ENCODE measurements at places on chromosomes 16 and 17.
A peak's percentile ranks its signal among the peaks of the same experiment; 100 is the strongest.

DNA sequence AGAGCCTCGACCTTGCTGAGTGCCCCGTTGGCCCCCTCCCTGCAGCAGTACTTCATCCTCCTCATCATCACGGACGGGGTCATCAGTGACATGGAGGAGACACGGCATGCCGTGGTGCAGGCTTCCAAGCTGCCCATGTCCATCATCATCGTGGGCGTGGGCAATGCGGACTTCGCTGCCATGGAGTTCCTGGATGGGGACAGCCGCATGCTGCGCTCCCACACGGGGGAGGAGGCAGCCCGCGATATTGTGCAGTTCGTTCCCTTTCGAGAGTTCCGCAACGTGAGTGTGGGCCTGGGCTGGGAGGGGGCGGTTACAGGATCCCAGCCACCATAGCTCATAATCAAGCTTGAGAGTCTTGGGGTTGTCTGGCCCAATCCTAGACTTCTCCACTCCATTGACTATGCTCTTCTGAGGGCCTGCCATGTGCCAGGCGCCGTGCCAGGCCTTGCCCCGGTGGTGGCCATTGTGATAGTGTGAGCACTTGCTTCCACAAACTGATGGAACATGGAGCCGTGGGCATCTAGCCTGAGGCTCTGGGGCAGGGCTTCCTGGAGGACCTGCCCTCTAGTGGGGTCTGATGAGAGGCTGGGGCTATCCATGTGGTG lies 39.7 kb downstream of the PSME3IP1 start:
- no peak for DNase-seq

DNA sequence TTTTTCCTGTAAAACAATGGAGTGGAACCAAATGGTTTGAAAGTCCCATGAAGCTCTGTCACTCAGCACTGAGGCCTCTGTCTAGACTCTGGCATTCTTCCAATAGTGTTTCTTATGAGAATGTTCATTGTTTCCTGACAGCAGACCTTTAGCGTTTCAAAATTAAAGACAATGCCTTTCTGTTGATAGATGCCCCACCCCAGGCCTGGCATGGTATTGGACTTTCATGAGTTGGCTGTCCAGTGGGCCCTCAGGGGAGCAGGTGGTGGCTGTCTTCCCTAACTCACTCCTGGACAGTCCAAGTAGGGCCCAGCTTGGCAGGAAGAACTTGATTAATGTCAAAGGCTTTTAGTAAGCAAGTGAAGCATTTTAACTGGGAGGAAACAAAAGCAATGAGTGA lies 186.5 kb upstream of the CCL2 start:
- DNase-seq = no peak

GRCh38 chr17:59786213-59786535 lies 78.7 kb downstream of the VMP1 start:
- DNase-seq = no peak

DNA sequence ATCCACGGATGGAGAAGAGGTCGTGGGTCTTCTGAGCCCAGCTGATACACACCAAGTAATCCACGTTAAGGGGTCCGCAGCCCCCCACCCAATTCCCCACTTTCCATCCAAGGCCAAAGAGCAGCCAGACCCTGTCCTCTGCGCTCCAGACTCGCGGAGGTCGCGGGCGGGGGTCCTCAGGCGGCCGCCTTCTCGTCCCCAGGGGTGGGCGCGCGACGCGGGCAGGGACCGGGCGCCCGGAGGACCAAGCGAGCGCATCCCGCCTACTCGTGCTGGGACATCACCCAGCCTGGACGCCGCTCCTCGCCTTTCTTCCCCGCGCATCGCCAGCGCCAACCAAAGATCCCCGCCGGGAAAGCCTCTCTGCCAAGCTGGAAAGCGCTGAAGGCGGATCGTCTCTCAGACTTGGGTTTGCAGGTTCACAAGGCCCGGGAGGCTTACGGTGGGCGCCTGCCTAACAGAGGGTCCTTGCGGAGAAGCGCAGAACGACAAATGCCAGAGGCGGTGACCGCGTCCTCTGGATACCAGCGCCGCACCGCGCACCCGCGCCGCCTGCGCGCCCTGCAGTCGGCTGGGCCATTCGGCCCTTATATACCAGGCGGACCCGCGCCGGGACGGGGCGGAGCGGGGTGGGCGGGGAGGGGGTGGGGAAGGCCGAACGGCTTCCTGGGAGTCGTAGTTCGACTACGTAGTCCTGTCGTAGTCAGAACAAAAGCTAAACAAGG lies 471.6 kb downstream of the SOX9 start:
- peak; percentile 9 for DNase-seq

DNA sequence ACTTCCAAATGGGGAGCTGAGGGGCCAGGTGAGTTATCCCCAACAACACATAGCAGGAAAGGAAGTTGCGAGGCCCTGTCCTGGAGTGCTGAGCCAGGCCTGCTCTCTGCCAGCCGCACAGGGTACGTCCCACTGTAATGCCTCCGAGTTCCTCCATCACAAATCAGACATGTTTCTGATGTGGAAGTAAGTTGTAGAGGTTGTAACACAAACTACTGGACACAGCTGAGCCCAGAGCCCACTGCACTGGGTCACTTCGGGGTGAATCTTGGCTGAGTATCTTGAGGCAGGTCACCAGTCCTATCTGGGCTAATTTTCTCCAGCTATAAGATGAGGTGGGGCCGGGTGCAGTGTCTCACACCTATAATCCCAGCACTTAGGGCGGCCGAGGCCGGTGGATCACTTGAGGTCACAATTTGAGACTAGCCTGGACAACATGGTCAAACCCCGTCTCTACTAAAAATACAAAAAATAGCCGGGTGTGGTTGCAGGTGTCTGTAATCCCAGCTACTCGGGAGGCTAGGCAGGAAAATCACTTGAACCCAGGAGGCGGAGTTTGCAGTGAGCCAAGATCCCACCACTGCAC lies 100.8 kb upstream of the CDH5 start:
- no peak for DNase-seq

DNA sequence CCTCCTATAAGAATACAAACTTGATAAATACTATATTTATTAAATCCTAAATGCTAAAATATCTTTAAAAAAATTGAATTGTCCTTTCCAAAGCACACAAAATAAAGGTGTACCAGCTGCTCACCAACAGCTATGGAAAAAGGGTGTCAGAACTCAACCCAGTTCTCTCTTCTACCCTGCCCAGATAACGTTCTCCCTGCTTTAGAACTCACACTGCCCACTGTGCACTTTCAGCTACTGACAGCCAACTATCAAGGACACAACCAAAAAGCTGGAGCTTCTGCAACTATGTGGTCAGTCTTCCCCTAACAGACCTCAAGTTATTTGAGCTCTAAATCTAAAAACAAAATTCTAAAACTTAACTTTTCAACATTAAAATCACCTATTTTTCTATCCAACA lies 13.7 kb downstream of the AP1G1 start:
- no peak for DNase-seq

DNA sequence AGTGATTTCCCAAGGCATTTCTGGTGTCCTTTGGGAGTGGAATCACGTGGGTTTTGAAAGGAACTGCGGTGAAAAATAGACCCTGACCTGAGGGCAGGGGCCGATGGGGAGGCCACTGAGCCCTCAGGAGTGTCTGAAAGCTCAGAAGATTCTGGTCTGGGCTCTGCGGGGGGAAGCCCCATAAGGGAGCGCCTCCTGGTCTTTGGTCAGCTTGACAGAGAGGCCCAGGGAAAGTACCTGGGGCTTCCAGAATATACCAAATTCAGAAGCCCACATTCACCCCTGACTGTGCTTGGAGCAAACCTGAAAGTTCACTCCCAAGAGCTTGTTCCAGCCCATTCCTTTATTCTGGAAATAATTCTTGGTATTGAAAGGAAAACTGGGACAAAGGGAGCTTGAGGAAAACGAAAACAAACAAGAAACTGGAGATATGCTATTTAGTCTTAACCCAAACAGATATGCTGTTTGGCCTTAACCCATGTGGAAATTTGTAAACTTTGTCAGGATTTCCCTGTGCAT lies 23.2 kb upstream of the NAGLU start:
- no peak for DNase-seq

- no peak for DNase-seq
Observed at GRCh38 chr16:23975293-23975692, 139.5 kb downstream of the PRKCB start.

- DNase-seq = no peak
Observed at GRCh38 chr17:4587195-4587594, 2.9 kb downstream of the SMTNL2 start.

- no peak for DNase-seq
Observed at GRCh38 chr17:5975661-5976060, 94.5 kb upstream of the WSCD1 start.

- no peak for DNase-seq
Observed at GRCh38 chr17:34816848-34817247, 144.4 kb downstream of the CCT6B start.

- no peak for DNase-seq
Observed at GRCh38 chr17:334974-335481, 17.6 kb downstream of the RPH3AL start.

DNA sequence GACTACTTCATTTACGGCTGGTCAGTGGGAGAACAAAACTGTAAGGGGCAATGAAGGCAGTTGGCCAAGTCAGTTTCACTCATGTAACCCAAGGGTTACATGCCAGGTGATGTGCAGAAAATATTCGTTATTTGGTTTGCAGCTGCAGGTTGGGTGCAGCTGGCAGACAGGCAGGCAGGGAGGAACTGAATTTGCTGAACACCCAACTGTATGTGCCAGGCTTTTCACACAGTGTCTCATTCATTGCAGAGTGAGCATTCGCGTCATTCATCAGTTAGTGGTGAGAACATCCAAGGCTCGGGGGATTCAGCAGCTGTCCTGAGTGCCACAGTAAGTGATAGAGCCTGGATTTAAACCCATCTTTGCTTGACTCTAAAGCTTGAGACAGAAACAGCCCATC lies 59.7 kb downstream of the ABCC6 start:
- DNase-seq = no peak

DNA sequence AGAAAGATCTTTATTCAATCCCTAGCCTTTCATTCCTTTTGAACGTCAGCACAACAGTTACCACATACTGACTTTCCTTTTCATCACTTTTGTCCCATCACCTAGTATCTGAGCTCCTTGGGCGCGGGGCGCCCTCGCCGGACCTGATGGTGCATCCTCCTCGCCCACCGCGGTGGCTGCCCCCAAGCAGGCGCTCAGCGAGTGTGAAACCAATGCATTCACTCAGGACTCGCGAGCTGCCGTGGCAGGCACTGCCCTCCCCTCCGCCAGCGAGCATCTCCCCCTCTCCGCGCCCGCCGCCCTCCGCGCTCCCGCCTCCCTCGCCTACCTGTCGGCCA lies 756 bp downstream of the KLHL11 start:
- DNase-seq = no peak

DNA sequence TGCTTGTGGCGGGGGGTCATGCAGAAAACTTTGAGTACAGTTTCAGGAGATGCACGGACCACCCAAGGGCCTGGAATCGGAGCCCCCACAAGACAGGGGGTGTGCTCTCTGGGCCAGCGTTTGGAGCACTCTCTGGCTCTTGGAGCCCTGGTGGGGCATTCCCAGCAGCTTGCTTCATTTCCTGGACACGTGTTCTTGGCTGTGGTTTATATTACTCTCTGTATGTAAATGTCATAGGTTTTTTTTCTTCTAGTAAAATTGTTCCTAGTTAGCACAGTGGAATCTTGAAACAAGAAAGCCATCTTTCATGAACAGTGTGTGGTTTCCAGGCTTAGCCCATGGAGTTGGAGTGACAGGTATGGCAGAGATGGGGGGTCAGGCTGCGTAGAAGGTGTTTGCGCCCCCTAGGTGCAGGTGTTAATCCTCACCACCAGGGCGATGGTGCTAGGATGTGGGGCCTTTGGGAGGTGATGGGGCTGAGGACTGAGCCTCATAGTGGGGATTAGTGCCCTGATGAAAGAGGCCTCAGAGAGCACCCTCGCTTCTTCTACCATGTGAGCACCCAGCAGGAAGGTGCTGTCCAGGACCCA lies 79.8 kb downstream of the JPH3 start:
- no peak for DNase-seq

DNA sequence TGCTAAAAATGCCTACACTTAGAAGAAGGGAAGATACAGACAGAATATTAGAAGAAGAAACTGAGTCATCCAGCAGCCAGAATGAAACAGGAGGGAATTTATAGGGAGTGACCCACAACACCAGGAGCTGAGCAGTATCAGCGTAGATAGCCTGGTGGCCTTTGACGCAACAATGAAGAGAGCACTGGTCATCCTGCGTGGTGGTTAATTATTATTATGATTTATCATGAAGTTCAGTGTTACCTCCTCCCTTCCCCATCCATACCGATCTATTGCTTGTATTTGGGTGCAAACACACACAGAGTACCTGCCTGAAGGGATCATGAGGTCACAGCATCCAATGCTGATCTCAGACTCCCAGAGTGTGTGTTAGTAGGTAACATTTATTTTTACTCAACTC lies 38.5 kb downstream of the ERCC4 start:
- no peak for DNase-seq

GRCh38 chr17:64146418-64147109 lies 16.6 kb upstream of the ERN1 start:
- no peak for DNase-seq

GRCh38 chr17:69949496-69949895 lies 125.5 kb upstream of the KCNJ16 start:
- no peak for DNase-seq

DNA sequence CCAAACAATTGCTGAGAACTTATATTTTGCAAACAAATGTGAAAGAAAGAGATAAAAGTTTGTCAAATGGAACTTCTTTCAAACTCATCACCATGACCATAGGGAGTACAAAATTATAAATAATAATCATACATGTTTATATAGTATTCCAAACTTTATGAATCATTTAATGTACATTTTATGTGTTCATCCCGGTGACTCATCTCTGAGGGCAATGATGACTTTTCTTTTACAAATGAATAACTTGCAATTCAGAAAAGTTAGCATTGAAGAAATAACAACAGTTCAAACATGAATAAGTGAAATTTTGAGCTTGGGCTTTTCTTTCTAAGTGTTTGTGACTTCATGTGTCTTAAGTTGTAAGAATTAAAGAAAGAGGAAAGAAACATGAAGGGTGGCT lies 66.3 kb upstream of the CDH8 start:
- no peak for DNase-seq

DNA sequence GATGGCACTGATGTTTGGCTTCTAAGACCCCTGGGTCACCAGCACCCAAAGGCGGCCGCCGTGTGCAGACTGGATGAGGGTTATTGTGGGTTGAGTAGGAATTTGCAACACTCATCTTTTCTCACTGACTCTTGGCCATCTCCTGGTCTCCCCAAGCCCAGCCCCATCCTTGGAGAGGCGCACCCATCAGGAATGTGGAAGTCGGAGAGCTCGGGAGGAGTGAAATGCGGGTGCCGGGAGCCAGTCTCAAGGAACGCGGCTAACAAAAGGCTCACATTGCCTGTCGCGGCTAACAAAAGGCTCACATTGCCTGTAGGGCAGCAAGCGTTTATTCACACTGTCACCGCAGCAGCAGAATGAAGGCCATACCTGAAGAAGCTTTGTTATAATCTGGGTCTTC lies 248.6 kb downstream of the FOXL1 start:
- no peak for DNase-seq

- DNase-seq = no peak
Observed at GRCh38 chr16:27189335-27189972, 13.9 kb upstream of the KDM8 start.

- no peak for DNase-seq
Observed at GRCh38 chr17:40536295-40537171, 28.7 kb downstream of the CCR7 start.
